ENCODE measurements at places on chromosomes 11 and 22.

DNA sequence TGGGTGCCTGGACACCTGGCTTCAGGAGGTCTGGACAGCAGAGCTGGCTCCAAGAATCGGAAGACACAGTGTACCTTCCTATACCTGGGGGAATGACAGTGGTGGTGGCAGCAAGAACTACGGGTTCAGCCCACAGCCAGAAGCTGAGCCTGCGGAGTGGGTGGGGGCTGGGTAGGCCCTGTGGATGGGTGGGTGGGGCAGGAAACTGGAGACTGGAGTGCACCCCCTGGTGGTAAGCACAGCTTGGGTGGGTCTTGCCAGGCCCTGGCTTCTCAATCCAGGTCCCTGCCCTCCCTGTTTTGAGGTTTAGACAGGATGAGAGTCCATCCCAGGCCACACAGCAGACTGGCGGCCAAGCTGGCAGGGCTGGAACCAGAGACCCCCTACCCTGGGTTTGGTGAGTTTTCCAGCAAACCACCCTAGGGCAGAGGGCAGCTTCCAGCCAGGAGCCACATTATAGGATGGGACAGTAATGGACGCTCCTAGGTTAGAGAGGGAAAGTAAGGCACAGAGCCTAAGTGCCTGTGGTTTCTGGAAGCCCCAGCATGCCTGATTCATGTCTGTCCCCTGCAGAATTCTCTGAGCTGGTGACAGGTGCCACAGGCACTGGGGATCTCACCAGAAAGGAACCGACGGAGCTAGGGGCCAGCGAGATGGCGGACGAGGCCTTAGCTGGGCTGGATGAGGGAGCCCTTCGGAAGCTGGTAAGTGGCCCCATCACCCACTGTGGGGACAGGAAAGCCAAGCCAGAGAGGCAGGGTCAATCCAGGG is 1.7 kb downstream of the SMTN start:
- DNase-seq, result no peak

GRCh38 chr11:130852589-130852988 is 63.7 kb downstream of the SNX19 start:
- DNase-seq, result no peak

- DNase-seq, result no peak
Observed at GRCh38 chr11:83092488-83093384, 21.0 kb upstream of the RAB30 start.

DNA sequence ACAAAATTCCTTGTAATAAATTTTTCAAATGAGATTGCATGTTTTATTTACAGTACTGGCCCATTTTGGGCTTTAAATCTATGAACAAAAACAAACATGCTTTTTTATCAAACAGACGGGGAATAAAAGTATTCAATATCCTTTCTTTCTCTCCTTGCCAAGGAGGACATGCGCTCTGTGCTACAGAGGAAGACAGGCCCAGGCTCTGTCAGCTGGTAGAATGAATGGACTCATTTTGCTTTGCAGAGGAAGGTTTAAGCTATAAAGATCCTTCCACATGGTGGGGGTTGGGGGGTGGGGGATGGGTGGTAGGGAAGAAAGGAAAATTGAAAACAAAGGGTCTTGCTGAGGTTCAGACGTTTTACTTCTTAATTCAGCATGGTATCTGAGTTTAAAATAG is 575.6 kb downstream of the INSC start:
- no peak for DNase-seq

DNA sequence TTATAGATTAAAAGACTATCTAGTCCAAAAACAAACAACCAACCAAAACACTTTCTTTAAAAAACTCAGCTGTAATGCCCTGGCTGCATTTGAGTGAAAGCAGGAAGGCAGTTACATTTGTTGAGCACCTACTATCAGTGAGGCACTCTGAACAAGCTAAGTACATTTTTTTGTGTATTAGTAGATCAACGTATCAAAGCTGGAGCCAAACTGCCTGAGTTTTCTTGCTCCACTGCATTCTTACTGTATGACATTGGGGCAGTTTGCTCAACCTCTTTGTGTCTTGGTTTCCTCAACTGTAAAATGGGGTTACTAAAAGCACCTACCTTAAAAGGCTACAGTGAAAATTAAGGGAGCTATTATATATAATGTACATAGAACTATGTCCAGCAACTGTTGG is 22.0 kb downstream of the COA4 start:
- DNase-seq, result no peak

DNA sequence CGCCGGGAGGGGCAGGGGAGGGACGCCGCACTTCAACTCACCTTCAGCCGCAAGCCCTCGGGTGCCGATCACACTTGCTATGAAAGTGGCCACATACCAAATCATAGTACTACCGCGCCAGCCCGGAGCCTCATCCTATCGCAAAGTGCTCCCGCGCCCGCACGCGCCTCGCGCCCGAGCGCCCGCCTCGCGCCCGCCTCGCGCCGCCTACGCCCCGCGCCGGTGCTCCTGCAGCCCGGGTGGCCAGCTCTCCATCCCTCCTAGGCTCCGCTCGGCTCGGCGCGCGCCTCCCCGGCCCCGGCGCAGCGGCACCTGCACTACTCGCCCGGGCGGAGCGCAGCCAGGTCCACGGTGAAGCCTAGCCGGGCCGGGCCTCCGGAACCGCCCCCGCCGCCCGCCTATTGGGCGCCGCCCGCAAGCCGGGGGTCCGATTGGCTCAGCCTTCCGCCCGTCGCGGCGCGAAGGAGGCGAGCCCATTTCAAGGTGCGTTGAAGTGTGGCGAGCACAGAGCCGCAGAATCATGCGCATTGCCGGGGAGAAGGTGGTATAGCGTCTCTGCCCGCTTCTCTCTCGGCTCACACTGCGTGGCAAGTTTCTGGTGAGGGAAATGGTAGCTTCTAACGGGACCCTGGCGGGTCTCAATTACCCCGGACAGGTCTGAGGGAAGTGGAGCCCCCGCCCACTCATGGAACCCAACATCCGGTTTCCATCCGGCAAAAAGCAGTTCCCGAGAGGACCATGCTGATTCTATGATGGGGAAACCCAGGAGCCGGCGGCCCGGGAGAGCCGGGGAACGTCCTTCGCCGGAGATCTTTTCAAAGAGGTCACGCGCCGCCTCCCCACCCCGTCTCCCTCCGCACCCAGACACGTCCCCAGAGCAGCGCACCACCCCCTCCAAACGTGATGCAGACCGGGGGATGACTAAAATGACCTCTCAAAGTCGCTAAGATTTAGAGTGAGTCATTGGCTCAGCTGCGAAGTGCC is at the start of gene IGSF9B:
Gene IGSF9B (minus strand): TSS at position 319 of the 984 bp plus-strand sequence. CDS start 214 bp downstream, at position 105.
- DNase-seq, result peak; percentile 82

DNA sequence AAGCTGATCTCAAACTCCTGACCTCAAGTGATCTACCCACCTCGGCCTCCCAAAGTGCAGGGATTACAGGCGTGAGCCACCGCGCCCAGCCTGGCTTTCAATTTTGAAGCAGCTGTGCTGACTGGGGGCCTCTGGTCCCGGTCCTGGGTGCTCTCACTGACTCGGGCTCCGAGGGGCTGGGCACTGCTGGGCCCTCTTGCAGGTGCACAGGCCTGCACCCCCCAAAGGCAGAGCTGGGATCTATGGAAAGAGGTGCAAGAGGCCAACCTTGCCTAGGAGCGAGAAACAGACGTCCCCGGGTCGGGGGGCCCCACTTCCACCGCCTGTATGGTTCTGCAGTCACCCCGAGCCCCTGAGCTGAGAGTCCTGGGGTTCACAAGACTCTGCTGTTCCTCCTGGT is 33.2 kb downstream of the KIAA0930 start:
- no peak for DNase-seq

- no peak for DNase-seq
Observed at GRCh38 chr11:79229047-79229446, 211.8 kb downstream of the TENM4 start.

DNA sequence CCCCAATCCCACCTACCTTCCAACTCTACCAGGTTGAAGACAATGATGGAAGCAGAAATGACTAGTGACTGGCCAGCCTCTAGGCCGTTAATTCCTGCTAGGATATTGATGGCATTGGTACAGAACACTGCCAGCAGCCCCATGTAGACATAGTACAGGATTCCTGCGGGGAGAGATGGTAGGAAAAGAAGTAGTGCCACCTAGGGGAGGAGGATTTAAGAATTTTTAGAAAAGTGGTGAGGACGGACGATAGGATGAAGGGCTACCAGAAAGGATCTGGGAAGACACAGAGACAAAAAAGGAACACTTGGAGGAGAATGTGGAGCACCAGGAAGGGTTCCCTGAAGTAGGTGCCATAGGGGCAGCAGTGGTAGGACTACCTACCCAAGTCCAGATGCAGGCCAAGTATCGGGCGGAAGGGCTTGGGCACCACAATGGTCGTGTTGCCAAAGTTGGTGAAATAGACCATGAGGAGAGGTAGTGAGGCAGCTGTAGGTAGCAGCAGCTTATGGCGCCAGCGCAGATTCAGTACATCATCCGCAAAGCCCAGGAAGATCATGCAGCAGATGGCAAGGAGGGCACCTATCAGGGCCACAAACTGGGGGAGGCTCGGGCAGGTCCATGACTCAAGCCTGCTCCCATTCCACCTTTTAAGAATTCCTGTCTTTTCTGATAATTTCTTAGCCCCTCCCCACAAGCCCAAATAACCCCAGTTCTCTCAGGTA is 1.2 kb downstream of the DPAGT1 start:
- no peak for DNase-seq

- no peak for DNase-seq
Observed at GRCh38 chr22:44731357-44731970, 20.9 kb upstream of the ARHGAP8 start.

GRCh38 chr11:118947091-118947490 is 9.0 kb upstream of the UPK2 start:
- DNase-seq, result no peak

- no peak for DNase-seq
Observed at GRCh38 chr11:134052988-134053945, 15.6 kb upstream of the JAM3 start.

GRCh38 chr11:120400564-120401364 is 64.6 kb downstream of the ARHGEF12 start:
- no peak for DNase-seq

DNA sequence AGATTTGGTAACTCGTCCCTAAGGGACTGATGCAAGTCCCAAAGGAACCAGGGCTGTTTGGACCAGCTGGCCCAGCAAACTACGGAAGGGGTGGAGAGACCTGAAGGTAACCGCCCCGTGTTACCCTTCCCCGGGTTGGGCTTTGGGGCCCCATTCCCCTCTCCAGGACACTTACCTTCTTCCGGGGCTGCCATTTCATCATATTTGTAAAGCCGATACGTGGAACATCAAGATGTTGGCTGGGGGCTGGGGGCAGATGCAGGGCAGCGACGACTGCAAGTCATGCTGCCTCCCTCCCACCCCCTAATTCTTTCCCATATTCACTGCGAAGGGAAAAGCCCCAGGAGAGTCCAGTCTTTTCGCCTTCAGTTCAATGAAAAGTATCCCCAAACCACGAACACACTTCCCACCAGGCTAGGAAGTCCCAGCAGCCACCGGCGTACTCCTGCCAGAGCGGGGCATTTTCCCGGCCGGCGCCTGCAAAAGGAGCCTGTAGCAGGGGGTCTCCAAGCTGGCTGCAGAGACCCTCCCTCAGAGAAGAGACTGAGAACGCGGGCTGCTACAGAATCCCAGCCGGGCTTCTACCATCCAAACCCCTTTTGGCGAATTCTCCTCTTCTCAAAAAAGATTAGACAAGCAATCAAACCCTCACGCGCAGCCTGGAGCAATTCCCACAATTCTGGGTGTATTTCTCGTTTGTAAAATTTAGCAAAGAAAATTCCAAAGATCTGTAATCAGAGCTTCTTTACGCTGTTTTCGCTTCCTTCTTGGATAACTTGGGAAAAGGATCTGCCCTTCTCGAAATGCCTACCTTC is 236.7 kb downstream of the TTC28 start:
- DNase-seq, result peak; percentile 23

DNA sequence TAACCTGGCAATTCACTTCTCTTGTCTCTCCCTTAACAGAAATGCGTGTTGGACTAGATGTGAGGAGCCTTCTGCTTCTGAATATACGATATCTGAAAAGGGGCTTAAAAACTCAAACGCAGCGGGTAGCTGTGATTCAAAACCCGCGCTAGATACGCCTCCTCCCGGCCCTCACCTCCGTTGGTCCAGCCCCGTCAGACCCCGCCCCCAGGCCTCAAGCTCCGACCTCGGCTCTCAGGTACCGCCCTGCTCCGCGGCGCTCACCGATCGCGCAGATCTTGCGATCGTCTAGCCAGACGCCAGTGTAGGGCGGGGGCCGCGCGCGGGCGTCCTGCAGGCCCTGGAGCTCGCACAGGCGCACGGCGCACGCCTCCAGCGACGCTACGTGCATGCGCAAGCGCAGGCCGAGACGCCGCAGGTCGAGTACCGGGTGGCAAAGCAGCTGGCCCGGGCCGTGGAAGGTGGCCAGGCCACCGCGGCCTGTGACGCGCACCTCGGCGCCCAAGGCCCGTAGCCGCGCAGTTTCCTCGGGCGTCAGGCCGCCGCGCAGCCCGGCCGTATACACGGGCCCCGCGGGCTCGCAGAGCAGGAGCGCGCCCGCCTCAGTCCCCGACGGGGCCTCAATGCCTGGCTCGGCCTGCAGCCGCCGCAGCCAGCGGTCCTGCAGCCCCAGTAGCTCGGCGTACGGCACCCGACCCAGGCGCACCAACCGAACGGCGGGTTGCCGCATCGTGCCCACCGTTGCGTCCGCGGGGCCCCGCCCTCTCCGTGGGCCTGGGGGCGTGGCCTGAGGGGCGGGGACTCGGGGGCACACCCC is at the start of gene LIPT2:
Gene LIPT2 (minus strand): TSS at position 751 of the 817 bp plus-strand sequence. CDS start 21 bp downstream, at position 730.
- DNase-seq, result peak; percentile 94

DNA sequence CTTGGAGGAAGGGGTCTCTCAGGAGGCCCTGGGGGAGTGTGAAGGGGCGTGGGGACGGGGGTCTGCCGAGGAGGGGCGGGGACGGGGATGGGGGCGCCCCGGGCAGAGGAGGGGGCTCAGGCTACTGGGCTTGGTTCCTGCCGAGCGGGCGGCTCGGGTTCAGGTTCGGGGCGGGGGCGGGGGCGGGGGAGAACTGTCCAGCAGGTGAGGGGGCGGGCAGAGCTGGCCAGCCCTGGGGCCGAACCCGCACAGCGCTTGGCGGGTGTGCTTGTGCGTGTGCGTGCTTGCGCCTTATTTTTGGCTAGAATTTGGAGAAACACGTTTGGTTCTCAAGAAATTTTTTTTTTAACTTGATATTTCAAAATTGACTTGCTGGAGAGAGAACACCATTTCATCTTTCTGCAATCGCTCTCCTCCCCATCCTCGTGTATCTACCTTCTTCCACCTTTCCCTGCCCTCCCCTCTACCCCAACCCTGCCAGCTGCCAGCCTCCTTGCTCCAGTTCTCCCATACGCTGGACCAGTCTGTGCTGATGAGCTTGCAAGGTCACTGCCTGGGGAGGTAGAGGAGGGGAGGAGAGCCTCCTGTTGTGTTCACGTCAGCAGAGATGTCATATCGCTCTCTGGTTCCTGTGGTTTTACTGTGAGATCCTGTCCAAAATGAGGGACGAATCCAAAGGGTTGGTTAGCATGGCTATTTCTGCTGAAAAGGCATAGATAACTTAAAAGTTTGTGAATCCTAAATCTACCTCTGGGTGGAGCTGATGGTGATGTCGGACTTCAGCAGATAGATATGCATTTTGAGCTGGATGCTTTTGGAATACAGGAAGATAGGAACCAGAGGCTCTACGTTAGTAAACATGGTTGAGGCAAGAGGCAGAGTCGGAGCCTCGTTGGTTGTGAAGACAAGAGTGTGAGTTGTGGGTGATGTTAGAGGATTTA is 668 bp downstream of the MADD start:
- DNase-seq, result no peak

Data from neuronal stem cell (in vitro differentiated cells).